ENCODE measurements at places on chromosomes 5 and 9.

- DNase-seq, result no peak
Measured at GRCh38 chr5:9653811-9654210, 23.7 kb upstream of the TAS2R1 start.

GRCh38 chr9:37309136-37309535 lies 113.4 kb upstream of the GRHPR start:
- no peak for DNase-seq

DNA sequence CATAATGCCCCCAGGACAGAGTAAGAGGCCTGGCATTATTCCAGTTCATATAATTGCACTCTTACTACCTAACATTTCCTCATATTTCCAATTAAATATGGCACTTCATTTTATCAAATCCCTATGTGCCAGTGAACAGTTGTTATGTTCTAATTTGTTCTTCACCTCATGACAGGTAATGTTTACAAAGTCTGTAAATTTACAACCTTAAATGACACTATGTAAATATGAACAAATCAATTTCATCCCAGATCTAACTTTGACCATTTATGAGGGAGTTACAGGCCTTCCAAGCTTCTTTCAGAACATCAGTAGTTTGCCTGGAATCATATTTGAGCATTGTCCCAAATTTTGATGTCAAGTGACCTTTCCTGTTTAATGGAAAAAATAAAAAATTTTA lies 592.6 kb upstream of the CDH6 start:
- no peak for DNase-seq

- no peak for DNase-seq
Measured at GRCh38 chr5:178206166-178207101, 2.1 kb downstream of the HNRNPAB start.

- DNase-seq, result no peak
Measured at GRCh38 chr9:21919377-21920362, 74.5 kb downstream of the CDKN2A start.

- no peak for DNase-seq
Measured at GRCh38 chr5:141343242-141343952, at the start of gene PCDHGA3. TSS of gene PCDHGA3 (plus strand) at chr5:141343829. CDS start at chr5:141344034, 205 bp downstream.

GRCh38 chr5:173004447-173004846 lies 20.9 kb downstream of the ATP6V0E1 start:
- no peak for DNase-seq

- DNase-seq, result no peak
Measured at GRCh38 chr9:102507044-102507687, 488.0 kb upstream of the CYLC2 start.

DNA sequence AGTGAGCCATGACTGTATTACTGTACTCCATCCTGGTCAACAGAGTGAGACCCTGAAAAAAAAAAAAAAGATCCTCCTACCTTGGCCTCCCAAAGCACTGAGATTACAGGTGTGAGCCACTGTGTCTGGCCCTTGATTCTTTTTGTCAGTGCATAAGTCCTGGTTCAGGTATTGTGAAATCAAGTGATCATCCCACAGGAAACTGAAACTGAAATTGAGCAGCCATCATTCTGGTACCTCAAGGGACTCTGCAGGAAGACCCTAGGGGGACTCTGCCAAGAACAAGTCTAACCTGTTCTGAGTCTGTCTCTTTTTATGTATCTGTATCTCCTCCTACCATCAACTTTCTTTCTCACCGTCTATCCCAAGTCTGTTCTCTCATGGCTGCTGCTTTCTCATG lies 1.9 kb upstream of the DCAF10 start:
- DNase-seq, result no peak

DNA sequence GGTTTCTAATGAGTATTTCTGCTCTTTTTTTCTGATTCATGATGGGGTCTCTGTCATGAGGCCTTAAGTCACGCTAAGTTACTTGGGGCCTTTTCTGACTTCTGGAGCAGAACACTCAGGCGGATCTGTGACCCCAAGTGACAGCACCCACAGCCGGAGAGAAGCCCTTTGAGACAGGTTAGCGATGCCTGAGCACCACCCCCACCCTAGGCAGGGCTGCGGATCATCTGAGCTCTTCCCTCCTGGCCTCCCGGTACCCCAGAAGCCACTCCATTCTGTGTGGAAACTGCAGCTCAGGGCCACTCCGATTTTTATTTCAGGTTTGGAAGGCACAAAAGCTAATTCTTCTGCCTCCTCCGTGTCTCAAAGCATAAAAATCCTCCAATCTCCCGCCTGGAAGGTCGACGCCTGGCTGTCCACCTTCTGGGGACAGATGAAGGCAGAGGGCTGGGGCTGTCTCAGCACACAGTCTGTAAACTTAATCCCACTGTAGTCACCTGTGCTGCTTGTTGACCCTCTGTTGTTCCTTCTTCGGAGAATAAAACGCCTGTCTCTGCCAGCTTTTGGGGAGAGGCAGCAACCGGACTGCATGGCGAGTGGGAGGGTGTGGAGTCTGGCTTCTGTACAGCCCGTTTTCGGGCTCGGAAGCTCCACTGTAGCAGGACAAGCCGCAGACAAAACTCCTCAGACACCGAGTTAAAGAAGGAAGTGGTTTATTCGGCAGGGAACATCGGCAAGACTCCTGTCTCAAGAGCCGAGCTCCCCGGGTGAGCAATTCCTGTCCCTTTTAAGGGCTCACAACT lies 88.8 kb downstream of the SPRY4 start:
- no peak for DNase-seq

DNA sequence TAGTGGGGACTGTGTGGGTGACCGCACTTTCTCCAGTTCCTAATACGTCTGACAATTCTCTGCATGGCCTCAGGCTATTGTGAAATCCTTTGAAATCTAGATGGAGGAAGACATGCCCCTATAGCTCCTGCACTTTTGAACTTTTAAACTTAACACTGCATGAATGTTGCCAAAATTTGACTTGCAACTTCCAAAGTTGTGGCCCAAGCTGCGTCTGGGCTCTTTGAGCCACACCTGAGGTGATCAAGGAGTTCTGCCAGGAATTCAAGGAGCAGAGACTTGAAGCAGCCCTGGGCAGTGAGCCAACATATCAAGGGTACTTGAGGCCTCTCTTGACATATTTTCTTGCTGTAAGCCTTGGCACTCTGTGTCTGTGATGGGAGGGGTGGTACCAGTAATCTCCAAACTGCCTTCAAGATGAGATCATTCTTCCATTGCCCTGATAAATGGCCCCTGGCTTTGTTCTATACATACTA lies 1336.1 kb upstream of the CDH9 start:
- no peak for DNase-seq

All from GM18507 (cell line).